ENCODE measurements at places on chromosomes 16 and 17.

- DNase-seq = no peak
Measured at GRCh38 chr16:15803618-15804017, 53.2 kb downstream of the MYH11 start.

DNA sequence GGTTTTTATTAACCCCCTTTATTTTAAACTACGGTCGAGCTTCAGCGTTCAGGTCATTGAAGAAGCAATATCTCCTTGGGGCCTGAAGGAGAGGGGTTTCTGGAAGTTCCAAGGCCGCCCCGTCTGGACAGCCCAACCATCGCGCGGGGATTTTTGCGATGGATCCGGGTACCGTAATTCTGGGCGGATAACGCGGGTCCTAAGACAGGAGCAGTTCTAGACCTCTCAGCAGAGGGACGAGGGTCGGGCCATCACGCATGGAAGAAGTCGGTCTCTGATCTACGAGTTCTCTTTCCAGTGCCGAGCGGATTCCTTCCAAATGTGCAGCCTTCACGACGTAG is 3.6 kb downstream of the BORCS6 start:
- no peak for DNase-seq

GRCh38 chr16:49672753-49673152 is 183.2 kb downstream of the ZNF423 start:
- no peak for DNase-seq

- no peak for DNase-seq
Measured at GRCh38 chr17:5580367-5580766, 3.9 kb downstream of the NLRP1 start.

- DNase-seq = no peak
Measured at GRCh38 chr16:66490774-66491715, 58.9 kb downstream of the TK2 start.

GRCh38 chr17:77572851-77573250 is 385.7 kb upstream of the TNRC6C start:
- DNase-seq = no peak

GRCh38 chr16:81214745-81215166 is 23.7 kb upstream of the BCO1 start:
- DNase-seq = no peak

DNA sequence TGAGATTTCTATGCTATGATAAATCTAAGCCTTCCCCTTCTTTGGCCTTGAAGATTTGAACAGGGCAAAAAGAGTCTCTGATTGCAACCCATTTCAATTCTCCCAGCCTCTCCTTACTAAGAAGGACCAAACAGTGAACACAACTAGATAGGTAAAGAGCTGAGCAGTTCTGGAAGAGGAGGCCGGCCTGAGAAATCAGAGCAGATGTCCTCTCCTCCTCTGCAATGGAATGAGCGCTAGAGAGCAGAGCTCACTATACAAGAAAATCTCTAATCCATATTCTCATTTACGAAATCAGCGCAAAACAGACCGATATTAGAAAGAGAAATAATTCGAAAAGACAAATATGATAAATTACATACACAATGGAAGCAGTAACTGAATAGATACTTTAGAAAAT is 124.2 kb downstream of the CDK5R1 start:
- no peak for DNase-seq

DNA sequence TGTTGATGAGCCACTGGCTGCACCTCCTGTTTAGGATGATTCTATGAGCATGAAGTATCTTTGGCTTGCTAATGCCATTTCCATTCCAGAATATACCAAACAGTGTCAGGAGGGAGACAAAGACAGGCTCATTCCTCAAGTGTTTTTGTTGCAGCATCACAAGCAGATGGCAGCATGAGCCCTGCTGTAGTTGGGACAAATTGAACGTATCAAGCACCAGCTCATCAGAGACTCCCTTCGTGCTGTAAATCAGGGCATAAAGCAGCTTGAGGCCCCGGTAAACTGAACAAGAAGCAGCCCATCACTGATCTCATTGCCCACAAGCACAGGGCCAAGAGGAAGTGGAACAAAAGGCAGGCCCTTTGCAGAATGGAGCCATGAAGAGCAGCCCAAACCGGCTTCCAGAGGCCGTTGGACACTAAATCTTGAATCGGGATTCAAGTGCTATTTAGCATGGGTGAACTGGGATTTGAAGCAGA is 45.9 kb upstream of the HS3ST3A1 start:
- no peak for DNase-seq

DNA sequence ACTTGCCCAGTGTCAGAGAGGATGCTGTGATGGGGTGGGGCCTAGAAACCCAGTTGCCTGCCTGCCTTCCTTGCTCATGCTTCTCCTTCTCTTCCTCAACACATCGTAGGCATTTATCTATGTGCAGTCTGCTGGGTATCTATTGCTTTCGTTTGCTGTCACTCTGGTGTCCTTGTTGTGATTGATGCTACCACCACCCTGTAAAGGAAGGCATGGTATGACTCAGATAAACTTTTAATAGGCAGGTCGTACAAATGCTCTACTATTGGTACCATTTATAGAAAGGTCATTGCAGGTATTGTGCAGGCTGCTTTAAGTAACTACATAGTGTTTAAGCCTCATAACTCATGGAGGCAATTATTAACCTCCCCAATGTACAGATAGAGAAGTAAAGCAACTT is 368.9 kb downstream of the UTP18 start:
- DNase-seq = no peak

- no peak for DNase-seq
Measured at GRCh38 chr17:45719335-45720071, 64.6 kb upstream of the CRHR1 start.

GRCh38 chr16:30743716-30744115 is 4.5 kb upstream of the PHKG2 start:
- DNase-seq = no peak

- DNase-seq = no peak
Measured at GRCh38 chr16:661184-661821, 6.6 kb upstream of the RHOT2 start.

- no peak for DNase-seq
Measured at GRCh38 chr16:66516509-66516807, 33.5 kb downstream of the TK2 start.

Data from NCI-H2029 treated with DMSO at 0.1 percent for 48 hours (cell line).